ENCODE measurements at places on chromosomes 6 and 20.

- no peak for DNase-seq
These were observed 871.1 kb downstream of the KIF16B start for GRCh38 chr20:15702161-15702560.

DNA sequence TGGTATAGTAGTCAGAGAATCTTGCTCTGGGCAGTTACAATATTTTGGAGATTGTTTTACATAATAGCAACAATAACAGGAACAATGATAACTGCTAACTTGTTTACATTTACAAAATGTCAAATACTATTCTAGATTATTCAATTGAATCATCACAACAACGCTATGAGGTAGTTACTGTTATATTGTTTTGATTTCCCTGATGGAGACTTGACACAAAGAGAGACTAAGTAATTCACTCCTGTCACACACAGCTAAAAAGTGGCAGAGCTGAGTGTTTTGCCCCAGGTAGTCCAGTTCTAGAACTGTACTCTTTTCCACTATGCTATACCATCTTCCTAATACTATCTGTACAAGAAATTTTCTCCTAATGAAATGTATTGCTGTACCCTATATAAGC, 356.1 kb downstream of the LAMA2 start:
- DNase-seq, result no peak

DNA sequence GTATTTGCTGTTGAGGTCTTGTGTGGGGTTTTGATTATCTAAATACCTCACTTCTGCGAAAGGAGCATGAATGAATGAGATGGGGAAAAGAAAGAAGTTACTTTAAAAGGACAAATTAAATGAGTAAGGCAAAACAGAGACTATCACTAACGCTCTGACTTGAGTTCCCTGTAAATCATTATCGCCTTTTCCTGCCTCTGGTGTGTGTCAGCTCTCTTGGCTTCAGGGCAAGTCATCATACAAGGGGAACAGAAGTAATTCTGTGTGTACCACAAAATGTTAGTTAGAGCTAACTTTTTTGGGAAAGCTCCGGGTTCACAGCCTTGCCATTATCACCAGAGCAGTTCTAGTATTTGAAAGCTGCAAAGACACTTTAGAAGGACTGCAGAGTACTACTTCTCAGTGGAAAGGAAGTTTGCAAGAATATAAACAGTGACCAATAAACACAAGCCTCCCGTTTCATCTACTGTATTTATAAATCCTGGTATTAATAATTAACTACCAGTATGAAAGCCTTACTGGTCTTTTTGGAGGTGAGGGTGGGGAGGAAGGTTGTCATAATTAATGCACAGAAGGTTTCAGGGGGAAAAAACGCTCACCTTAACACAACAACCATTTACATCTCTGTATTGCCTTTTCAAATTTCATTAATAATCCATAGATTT, 1.2 kb downstream of the DZANK1 start:
- no peak for DNase-seq

DNA sequence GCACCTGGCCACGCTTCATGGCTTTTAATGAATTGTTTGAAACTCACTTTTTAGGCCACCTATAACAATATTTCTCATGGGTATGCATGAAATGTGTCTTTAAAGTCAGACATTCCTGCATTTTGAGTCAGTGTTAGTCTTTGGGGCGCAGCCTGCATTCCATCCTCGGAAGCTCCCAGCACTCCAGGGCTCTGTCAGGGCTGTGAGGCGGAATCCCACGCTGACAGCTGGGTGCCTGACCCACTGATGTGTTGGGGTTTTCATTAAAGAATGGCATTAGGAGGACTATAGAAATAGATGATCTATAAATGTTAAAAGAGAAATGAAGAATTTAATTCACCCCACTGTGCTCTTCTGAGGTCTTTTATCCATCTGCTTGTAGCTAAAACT, 16.2 kb upstream of the CLDN20 start:
- no peak for DNase-seq

- no peak for DNase-seq
These were observed 13.7 kb downstream of the C6orf132 start for GRCh38 chr6:42128460-42129359.

DNA sequence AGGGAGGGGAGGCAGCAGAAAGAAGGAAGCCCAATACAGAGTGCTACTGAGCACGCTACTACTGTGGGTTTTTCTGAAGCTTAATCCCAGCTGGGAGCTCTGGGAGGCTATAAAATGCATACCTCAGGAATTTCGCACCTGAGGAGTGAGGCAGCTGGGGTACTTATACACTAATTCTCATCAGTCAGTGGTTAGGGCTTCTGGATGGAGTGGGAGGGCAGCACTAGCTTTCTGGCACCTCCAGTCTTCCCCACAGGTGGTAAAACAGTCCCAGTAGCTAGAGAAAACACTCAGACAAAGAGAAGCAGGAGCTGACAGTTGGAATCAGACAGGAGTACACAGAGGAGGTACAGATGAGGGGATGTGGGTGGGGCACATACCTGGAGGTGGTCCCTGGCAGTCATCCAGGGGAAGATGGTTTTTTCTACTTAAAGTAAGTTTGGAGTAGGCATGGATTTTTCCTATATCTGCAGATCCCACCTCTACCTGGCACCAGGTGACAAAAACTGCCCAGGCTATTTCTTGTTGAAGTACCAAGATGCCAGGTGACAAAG, 37.8 kb downstream of the CPXM1 start:
- DNase-seq, result no peak

- DNase-seq, result no peak
These were observed 674.9 kb downstream of the HDGFL1 start for GRCh38 chr6:23244300-23244699.

DNA sequence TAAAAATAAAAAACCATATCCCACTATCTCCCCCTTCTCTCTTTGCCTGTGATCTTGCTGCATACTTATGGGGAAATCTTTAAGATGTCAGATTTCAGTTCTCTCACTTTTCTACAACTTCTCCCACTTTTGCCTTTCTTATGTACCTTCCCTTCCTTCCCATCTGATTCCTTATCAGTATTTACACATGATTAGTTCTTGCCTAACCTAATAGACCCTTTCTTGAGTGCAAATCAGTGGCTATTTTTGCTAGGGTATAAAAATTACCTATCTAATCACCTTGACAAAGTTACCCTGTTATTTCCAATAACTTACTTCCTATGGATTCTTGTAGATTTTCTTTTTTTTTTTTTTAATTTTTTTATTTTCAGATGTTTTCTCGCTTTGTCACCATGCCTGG, 75.7 kb downstream of the PTPRA start:
- no peak for DNase-seq

GRCh38 chr20:48716086-48716485, 111.7 kb downstream of the PREX1 start:
- DNase-seq, result no peak

- no peak for DNase-seq
These were observed 53.1 kb upstream of the ARMC2 start for GRCh38 chr6:108795122-108795521.

GRCh38 chr20:51570739-51571459, 28.4 kb upstream of the NFATC2 start:
- no peak for DNase-seq

GRCh38 chr6:35400901-35401311, 51.2 kb upstream of the FANCE start:
- no peak for DNase-seq

DNA sequence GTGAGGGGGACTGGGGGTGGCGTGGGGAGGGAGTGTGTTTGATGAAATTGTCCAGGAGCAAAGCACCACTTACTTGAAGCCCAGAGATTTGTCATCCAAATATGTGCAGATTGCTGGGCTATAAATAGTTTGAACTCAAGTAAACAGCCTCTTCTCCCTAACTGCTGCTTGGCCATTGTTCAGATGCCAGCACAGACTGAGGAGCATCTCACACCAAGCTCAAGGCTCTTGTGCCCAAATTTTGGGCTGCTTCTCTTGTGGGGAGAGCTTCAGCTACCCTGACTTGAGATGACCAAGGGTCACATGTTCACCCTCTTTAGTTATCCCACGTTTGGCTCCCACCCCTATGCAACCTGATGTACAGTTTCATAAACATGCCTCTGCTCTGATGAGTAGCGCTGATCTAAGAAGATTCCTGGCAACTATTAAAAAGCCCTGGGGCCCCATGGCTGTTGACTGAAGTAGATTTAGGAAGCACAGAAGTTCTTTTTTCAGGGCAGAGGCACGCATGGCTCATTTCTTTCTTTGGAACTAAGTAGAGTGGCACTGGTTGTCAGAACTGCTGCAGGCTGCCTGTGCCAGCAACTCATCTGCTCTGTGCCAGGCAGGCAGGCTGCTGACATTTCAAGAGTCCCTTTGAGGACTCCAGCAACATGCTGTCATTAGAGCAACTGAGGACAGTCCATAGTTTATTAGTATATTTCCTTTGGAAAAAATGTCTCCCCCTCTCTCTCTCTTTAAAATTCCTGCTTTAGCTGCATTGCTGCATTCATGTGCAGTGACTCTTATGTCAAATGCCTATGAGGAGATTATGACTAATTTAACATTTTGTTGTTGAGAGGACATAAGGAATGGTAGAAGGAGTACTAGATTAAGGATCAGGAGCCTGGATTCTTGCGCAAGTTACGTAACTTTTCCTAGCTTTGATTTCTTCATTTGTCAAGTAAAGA, 9.6 kb upstream of the PKIG start:
- no peak for DNase-seq

DNA sequence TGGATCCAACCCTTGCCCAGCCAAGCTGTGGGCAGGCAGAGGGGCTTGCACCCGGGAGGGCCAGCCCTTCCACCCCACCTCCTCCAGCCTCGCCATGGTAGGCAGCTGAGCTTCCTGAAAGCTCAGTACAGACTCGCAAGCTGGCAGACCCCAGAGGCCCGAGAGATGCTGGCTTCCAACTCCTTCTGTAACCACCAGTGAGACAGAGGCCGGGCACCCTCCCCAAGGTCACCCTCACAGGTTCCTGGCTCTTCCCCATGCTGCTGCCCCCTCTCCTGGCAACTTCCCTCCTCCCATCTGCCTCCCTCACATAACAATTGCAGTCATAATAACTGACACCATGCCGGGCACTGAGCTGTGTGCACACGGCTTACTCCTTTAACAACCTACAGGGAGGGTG, 26.2 kb upstream of the NOL4L start:
- no peak for DNase-seq

DNA sequence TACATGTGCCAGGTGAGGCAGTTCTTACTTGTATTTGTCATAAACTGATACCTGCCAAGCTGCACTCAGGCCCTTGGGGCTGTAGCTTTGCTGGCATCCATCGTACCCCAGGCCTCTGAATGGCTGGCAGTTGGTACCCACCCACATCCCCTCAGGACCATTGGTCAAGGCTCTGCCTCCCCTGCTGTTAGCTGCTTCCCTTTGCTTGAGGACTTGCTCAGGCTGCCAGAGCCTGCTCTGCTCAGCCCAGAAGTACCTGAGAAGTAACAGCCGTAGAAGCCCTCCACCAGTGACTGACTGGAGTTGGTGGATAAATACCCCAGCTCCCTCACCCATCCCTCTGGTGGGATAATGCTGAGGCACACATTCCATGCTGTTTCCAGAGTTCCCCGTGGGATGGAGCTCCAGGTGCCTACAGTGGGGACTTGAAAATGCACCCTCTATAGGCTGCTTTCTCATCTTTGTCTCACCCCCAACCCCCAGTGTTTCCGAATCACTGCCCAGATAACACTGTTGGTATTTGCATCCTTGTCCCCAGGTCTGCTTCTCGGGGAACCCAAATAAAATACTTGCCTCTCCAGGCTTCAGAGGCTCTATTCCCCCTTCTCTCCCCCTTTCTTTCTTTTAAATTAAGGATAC, 7.3 kb downstream of the EBF4 start:
- DNase-seq, result no peak

GRCh38 chr6:31352310-31352682, 4.7 kb downstream of the HLA-B start:
- DNase-seq, result no peak

GRCh38 chr20:40314278-40314677, 374.8 kb downstream of the MAFB start:
- DNase-seq, result no peak

- DNase-seq, result no peak
These were observed 1.2 kb downstream of the LAMA5 start for GRCh38 chr20:62365814-62366369.

GRCh38 chr20:9233804-9234203, 164.9 kb downstream of the PLCB4 start:
- DNase-seq, result no peak

DNA sequence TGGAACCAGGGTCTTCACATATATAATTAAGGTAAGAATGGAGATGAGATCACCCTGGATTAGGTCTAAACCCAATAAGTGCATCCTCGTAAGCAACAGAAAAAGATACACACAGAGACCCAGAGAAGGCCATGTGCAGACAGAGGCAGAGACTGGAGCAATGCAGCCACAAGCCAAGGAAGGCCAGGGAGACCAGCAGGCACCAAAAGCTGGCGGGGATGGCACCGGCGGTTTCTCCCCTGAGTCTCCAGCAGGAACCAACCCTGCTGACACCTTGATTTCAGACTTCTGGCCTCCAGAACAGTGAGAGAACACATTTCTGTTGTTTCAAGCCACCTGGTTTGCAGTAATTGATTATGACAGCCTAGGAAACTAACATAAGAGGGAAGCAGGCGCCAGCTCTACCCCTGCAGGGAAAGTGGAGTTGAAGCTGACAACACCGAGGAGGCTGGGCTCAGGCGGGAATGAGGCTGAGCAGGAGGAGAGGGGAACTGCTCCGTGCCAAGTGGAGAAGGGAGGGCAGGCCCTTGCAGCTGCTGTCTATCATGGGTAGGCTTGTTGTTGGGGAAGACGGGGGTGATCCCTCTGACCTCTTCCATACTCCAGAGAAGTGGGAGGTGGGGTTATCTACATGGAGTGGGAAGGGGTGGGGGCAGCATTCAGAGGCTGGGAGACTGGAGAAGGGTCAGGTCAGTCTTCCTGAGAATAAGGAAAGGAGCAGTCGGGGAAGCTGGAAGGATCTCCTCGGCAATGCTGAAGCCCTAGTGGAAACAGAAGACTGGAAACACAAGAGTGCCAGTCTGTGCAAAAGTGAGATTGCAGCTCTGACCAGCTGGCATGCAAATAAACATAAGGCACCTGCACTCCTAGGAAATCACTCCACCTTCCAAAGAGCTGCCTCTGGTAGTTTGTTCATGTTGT, 72.7 kb downstream of the NFATC2 start:
- no peak for DNase-seq

GRCh38 chr6:21915707-21916260, 322.2 kb downstream of the SOX4 start:
- DNase-seq, result no peak

DNA sequence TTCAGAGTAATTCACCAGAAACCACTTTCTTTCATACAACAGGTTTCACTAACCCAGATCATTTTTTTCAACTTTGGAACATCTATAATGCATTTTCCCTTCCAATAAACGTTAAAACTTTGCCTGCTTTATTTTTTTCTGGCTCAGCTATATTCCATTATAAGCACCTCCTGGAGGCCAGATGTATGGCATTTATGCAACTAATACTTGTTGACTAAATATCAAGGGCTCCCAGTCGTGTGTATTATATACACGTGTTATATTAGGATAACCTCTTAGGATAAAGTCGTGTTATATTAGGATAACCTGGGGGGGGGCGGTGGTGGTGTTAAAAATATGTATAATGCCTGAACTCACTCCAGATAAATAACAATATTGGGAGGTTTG, 6.7 kb downstream of the OPN5 start:
- no peak for DNase-seq

- DNase-seq, result peak; percentile 16
These were observed at the start of gene SIM1 for GRCh38 chr6:100464903-100465700. Gene SIM1 (minus strand): TSS chr6:100464921. CDS start chr6:100463468, 1,453 bp downstream.

All from stimulated activated CD4-positive, alpha-beta T cell treated with anti-CD3 and anti-CD28 coated beads, TNF-alpha, amount 100 ng/mL, for 24 hours (primary cell).